Substantia nigra (tissue), 51 donors: ENCODE measurements at places on chromosomes 5 and 9.

DNA sequence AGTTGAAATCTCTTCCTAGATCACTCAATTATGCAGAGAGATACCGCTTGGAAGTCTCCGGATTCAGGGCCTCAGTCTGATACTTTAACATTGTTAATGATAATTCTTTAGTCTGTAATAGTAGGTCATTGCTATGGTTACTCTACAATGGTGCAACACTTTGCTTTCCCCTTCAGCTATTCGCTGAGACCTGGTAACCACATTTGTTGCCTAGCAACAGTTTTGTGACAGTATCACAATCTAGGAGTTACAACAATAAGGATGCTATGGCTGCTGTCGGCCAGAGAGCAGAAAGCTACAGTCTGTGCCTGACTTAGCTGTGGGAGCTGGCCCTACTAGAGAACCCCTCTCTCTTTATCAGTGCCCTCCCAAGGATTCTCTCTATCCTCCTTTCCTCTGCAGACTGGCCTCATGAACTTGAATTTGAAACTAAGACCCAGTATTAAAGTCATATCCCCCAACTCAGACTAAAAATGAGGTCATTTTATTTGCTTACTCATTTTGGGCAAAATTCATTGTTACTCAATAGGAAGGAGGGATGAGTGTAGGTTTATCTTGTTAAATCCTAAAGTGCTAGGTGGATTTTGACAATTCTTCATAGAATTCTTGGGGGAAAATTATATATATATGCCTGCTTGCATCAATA, 39.3 kb downstream of the NR2F1 start:
- no peak for DNase-seq

- DNase-seq = no peak
These were observed 1.6 kb downstream of the WNK2 start for GRCh38 chr9:93185266-93186214.

DNA sequence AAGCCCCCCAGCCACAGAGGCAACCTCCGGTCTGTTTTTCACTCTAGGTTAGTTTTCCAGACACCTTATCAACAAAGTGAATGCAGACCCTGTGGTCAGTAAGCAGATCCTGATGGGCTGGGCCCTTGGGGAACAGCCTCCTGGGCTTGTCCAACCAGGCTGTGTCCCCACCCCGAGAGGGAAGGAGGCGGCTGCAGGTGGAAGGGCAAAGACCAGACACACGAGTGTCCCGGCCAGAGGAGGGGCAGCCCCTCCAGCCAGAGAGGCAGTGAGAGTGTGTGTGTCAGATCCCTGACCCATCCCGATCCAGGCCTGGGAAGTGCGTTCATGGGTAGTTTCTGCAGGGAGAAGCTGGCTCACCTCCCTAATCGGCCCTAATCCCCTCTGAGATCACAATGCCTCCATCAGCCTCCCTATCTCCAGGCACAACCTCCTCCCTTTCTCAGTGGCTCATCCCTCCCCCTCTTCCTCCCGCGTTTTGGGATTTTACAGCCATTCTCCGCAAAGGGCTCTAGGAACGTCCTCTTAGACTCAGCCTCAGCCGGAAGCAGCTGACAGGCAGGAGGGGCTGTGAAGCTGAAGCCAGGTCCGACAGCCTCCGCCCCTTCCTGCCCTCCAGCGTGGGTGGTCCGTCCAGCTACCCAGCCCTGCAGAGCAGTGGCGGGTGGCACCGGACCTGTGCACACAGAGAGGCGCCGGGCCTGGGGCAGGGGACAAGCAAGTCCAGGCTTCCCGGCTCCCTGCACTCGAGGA, 9.7 kb downstream of the SLC12A7 start:
- no peak for DNase-seq

DNA sequence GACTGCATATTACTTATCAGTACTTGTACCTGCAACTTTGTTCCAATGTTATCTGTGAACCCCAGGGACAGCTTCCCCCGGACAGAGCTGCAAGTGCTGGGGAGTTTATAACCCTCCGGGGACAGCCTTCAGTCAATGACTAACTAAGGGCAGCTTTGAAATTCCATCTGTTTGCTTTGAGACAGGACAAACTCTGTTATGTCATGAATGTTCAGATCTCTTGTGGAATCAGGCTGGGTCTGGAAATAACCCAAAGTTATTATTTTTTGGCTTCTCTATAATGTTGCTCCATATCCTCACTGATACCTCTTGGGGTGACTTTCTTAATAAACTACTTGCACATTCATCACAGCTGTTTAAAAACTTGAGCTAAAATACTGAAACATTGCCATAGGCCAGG, 617.5 kb upstream of the TLE4 start:
- DNase-seq = no peak

- DNase-seq = no peak
These were observed 744 bp downstream of the OTULIN start for GRCh38 chr5:14665101-14665822.

- no peak for DNase-seq
These were observed 300.6 kb upstream of the EDIL3 start for GRCh38 chr5:84685121-84685894.

GRCh38 chr5:38535248-38535750, 21.1 kb downstream of the LIFR start:
- no peak for DNase-seq

- DNase-seq = no peak
These were observed 405.3 kb upstream of the SLC30A5 start for GRCh38 chr5:68688547-68688946.

GRCh38 chr5:150242251-150242894, 47.2 kb downstream of the CAMK2A start:
- no peak for DNase-seq

DNA sequence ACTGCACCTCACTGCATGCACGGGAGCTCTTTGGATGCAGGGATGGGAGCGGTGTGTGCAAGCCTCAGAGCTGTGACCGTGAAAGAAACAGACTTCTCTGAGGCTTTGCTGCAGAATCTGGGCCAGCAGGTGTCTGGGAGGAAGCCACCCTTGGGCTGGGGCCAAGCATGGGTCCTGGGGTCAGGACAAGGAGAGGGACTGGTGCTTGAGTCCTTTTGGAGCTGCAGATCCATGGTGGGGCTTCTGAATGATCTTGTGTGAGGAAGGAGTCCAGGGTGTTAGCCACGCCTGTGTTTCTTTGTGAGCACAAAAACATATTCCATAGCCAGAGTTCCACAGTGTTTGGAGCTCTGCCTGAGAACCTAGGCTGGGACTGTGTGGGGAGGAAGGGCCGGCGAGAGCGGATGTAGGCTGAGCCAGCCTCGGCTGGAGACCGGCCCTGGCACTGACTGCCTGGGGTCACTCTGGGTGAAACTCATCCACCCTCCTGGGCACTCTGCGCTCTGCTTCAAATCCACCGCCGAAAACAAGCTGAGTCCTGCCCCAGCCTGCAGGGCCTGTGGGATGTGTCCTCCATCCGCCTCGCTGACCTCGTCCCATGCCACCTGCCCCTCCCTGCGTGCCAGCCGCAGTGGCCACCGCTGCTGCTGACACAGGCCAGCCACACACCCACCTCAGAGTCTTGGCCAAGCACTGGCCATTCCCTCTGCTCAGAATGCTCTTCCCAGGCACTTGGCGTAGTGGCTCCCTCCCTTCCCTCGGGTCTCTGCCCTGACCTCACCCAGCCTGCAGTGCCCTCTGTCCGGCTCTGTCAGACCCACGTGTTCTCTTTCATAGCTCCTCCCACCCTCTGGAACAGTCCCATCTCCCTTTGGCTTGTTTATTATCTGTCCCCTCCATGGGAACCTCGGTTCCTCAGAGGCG, 26.7 kb downstream of the ERGIC1 start:
- DNase-seq = peak; percentile 78

DNA sequence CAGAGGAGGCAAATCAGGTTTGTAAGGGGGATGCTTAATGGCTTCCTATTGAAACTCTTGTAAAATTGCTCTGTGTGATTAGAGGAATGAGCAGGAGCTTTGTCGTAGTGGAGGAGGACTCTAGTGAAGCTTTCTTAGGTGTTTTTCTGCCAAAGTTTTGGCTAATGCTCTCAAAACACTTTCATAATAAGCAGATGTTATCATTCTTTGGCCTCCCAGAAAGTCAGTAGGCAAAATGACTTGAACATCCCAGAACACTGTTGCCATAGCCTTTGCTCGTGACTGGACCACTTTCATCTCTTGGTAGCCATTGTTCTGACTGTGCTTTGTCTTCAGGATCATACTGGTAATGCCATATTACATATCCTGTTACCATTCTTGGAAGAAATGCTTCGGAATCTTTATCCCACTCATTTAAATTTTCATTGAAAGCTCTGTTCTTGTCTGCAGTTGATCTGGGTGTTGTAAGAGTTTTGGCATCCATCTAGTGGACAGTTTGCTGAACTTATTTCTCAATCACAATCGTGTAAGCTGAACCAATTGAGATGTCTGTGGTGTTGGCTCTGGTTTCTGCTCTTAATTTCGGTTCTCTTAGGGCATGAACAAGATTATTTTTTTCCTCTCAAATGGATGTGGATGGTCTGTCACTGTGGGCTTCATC, 187.6 kb downstream of the COMMD10 start:
- no peak for DNase-seq

DNA sequence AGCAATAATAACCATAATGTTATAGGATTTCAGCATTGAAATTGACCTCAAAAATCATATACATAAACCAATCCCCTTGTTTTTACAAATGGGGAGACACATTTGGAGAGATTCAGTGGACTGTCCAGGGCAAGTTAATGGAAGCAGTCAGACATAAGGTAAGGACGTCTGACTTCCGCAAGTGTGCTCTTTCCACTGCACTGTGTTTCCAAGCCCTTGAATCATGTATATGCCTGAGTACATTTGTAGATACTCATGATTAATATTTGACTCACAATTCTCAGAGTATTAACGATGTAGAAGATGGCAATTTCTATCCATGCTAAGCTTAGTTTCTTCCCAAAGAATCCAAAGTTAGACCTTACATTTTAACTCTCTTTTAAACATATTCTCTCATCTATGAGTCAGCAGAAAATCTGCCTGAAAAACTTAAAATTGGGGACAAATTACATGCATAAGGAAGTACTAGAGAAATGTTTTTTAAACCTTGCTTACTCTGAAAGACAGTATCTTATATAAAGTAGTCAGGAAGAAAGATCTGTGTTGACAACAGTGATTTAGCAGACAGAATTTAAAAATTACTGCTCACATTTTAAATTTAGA, 165.3 kb downstream of the NFIB start:
- no peak for DNase-seq

GRCh38 chr9:10032166-10032565, 580.6 kb downstream of the PTPRD start:
- DNase-seq = no peak

- DNase-seq = no peak
These were observed 4.8 kb downstream of the PSMB7 start for GRCh38 chr9:124410321-124410913.

GRCh38 chr5:124952566-124952965, 206.1 kb upstream of the ZNF608 start:
- DNase-seq = no peak

DNA sequence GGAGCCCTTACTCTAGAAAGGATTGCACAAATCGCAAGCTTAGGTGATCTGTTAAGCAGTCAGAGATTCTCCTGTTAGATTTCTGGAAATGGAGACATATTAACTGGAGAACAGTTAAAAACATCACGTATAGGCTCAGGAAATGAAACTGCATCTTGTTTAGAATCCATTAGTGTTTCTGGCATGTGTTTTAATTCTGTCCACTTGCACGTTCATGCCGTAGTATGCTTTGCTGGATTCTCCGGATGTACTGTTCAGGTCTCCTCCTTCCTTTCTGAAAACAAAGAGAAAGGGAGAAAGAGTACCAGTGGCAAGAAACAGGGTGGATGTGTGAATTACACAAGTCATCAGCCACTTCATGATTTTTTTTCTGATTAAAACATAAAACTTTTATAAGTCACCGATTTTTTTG, 2.5 kb upstream of the RGMB start:
- DNase-seq = no peak
